ENCODE measurements at places on chromosomes 4 and X.

DNA sequence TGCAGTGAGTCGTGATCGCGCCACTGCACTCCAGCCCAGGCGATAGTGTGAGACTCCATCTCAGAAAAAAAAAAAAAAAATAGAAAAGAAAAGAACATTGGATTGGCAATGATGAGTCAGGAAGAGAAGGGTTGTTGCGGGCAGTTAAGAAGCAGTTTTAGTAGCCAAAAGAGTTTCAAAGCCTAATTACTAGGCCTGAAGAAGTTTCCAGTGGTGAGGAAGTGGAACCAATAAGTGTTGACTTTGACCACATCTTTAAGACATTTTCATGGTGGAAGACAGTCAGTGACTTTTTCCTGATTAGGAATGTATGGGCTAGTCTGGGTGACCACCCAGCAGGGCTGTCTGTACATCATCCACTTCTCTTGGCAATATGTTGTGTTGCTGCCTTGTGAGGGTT lies 442.3 kb downstream of the AFF2 start:
- no peak for DNase-seq

- DNase-seq, result no peak
Observed at GRCh38 chr4:16682975-16683374, 215.5 kb downstream of the LDB2 start.

DNA sequence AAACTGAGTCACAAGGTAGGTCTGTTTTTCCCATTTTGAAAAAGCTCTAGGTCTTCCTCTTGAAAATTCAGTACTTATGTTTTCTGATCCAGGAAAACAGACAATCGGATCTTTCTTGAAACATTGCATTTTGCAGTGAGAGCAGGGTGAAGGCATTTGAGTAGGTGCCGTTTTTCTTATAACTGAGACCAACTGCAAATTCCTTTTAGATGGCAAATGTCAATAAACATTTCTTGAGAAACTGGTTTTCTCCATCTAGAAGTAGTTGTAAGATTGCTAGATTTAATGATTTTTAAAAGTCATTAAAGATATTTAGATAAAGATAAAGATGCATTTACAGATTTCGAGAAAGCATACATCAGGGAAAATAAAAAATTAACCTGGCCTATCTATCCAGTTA lies 92.4 kb downstream of the PHOX2B start:
- no peak for DNase-seq

- no peak for DNase-seq
Observed at GRCh38 chrX:18649498-18649951, 22.4 kb downstream of the RS1 start.

DNA sequence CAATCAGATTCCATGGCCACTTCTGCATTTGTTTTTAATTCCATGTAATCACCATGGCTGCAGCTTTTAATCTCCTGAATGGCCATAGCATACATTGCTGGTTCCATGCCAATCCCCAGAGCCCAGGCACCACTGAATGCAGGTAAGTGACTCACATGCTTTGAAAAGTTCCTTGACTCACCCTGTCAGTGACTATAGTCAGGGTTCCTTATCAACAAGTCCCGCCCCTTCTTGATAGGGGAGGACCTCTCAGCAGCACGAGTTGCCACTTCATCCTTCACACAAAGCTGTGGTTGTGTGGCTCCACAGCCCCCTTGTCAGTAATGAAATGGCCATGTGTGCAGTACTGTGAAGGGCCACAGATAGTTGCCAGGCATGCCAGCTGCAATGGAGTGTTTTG lies 516.6 kb downstream of the PPARGC1A start:
- DNase-seq, result peak; percentile 46

DNA sequence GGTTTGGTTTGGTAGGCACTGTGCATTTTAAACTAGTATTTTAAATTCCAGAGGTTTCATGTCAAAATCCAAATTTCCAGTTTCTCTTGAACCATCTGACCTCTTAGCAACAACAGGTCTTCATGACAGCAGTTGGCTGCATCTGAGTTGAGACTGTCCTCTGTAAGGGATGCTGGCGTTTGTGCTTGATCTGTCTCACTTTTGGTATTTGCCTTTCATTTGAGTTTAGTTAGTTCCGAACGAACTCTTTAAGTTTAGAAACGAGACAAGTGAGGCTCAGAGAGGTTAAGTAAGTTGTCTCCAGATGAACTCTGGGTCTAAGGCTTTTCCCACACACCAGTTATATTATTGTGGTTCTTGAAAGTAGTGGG lies 29.1 kb downstream of the SPARCL1 start:
- no peak for DNase-seq

DNA sequence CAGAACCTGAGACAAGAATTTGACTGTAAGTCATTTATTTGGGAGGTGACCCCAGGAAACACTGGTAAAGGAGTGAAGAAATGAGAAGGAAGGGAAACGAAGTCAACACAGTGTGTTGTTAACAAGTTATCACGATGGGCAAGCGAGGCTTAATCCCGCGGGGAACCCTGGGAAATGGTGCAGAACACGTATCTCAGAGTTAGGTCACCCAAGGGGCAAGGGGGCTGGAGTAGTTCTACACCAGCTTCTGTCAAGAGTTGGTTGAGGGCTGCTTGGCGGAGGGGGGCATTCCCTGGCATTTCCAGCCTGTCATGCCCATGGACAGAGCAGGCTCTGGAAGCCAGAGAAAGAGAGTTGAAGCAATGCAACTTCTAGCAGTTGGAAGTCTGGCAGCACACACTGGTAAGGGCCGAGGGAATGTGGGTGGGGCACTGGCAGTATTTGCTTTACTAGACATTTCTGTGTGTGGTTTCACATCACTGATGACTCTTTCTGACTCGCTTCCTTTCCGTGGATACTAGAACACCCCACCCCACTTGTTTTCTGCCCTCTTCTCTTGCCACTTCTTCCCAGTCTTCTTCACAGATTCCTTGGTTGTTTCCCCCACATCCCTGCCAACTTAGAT lies 52.2 kb upstream of the ADGRG2 start:
- DNase-seq, result peak; percentile 64

- DNase-seq, result no peak
Observed at GRCh38 chr4:115944146-115944905, 830.9 kb upstream of the NDST4 start.

DNA sequence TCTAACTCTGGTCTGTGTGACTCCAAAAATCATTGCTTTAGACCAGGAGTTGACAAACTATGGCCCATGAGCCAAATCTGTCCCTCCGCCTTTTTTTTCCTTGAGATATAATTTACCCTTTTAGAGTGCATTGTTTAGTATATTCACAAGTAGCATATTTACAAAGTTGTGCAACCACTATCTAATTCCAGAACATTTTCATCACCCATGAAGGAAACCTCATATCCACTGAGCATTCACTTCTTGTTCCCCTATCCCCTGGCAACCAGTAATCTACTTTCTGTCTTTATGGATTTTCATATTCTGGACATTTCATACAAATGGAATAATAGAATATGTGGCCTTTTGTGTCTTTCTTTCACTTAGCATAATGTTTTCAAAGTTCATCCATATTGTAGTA lies 67.4 kb upstream of the CITED1 start:
- DNase-seq, result no peak

GRCh38 chr4:42080306-42080705 lies 72.1 kb downstream of the BEND4 start:
- no peak for DNase-seq

DNA sequence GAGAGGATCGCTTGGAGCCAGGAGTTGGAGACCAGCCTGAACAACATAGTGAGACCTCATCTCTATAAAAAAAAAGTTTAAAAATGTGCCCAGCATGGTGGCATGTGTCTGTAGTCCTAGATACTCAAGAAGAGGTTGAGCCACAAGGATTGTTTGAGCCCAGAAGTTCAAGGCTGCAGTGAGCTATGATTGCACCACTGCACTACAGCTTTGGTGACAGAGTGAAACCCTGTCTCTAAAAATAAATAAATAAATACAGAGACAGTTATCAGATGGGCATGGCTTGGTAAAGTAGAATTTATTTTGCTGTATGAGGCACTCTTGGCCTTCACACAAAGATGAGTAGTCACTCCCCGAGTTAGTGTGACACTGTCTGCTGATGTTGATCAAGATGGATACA lies 54.1 kb upstream of the SPRY1 start:
- DNase-seq, result no peak

GRCh38 chrX:52852110-52852860 lies 15.6 kb downstream of the XAGE3 start:
- DNase-seq, result peak; percentile 6

- DNase-seq, result no peak
Observed at GRCh38 chr4:3225071-3225850, 23.7 kb upstream of the MSANTD1 start.

GRCh38 chr4:2458546-2459491 lies 10.1 kb upstream of the RNF4 start:
- DNase-seq, result no peak

DNA sequence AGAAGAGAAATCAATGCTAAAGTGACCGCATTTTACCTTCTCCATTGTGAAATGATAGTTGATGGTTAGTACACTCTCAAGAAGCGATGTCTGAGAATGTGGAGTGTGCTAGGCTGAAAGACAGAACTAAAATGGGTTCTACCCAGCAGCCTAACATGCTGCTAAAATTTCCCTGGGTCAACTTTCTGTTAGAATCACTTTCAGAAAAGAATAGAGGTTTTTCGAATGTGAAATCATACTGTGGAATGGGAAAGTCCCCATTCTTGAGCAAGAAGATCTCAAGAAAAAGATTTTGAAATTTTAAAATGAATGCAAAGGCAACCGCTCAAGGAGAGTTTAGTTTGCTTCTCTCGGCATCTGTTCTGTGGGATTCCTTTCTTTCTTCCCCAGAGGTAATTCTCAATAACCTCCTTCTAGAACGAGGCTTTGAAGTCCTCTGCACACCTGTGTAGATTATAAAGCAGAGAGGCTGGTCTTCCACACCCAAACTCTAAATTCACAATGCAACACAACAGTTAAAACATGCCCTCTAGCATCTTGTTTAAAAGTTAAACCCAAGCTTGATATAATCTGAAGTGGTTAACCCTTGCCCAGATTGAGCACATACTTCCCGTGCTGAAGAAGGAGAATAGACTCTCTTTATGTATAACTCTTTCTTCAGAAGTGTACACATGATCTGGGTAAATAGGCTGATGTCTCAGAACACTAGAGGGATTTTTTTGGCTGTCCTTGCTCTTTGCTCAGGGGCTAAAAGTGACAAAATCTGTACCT lies 208.7 kb upstream of the KLF3 start:
- no peak for DNase-seq

DNA sequence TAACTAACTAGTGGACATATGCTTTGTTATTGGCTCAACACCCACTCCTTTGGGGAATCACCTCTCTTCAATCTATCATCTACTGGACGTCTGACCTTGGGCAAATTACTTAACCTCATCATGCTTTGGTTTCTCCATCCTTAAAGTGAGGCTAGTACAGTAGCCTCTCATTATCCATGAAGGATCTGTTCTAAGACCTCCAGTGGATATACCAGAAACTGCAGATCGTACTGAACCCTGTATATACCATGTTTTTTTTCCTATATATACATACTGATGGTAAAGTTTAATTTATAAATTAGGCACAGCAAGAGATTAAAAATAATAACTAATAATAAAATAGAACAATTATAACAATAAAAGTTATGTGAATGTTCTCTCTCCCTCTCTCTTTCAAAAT lies 56.2 kb downstream of the HMGB3 start:
- DNase-seq, result no peak

GRCh38 chr4:110484767-110485166 lies 8.8 kb downstream of the ENPEP start:
- no peak for DNase-seq

- DNase-seq, result no peak
Observed at GRCh38 chrX:49977319-49978090, 55.1 kb downstream of the CLCN5 start.

DNA sequence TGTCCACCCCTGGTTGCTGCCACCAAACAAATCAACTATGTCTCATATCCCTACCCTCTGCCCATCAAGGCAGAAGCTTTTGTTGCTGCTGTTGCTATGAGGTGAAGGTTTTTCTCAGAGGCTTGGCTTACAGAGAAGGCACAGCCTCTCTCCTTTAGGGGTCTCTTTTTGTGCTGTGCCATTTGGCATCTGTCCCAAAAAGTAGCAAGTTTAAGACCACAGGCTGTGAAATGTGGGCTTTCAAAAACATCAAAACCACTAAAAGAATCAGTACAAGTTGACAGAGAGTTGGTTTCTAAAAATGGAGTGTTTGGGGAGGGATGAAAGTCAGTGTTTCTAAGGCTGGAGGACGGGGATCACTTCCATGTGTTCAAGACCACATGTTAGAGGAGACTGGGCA lies 634.9 kb downstream of the BCOR start:
- DNase-seq, result no peak

- no peak for DNase-seq
Observed at GRCh38 chrX:23035493-23035892, 35.7 kb downstream of the DDX53 start.

DNA sequence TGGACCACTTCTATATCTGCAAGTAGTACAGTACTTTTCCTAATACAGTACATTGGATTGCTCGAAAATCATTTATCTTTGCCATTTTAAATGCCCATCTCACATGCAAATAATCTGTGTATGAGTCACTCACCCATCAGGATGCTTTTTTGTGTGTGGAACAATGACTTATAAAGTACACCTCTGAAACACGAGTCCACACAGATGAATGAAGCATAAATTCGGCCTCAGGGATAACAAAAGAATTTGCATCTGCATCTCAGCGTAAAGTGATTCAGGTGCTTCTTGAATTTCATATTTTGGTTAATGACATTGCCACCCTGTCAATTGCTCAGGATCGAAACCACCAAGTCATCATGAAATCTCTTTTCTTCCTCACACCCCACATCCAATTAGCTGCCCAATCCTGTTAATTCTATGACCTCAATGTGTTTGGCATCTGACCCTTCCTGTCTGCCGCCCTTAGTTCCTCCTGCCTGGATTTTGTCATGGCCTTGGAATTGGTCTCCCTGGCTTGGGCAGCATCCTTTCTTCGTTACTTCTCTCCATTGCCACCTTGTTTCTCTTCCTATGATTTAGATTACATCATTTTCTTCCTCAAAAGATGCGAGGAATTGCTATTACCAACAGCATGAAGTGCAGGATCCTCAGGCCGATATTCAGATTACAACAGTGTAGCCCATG lies 161.6 kb upstream of the MID1 start:
- DNase-seq, result no peak

GRCh38 chr4:8705161-8706145 lies 112.9 kb downstream of the CPZ start:
- no peak for DNase-seq

DNA sequence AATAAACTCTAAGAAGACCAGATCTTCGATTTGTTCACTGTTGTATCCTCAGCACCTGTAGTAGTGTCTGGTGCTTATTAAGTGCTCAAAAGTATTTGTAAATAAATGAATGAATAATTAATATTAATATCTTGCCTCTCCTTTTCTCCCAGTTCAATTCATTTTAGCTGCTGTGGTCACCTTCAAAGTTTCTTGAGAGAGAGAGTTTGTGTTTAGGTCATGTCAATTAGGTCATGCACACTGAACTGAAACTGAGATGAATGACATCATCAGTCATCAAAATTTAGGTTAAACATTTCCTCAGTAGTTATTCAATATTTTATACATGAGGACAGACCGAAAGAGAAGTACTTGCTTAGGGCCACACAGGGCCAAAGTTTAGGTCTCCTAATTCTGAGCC lies 73.5 kb downstream of the ANXA3 start:
- DNase-seq, result no peak

GRCh38 chr4:136873555-136873954 lies 658.7 kb downstream of the PCDH18 start:
- DNase-seq, result no peak

GRCh38 chrX:13545726-13546125 lies 23.7 kb upstream of the EGFL6 start:
- DNase-seq, result no peak

Measured in SW480 (cell line).